Fibroblast of the aortic adventitia (primary cell): ENCODE measurements at places on chromosomes 16 and 17.

- DNase-seq = no peak
These were observed 24.2 kb downstream of the SLC12A3 start for GRCh38 chr16:56889206-56889605.

DNA sequence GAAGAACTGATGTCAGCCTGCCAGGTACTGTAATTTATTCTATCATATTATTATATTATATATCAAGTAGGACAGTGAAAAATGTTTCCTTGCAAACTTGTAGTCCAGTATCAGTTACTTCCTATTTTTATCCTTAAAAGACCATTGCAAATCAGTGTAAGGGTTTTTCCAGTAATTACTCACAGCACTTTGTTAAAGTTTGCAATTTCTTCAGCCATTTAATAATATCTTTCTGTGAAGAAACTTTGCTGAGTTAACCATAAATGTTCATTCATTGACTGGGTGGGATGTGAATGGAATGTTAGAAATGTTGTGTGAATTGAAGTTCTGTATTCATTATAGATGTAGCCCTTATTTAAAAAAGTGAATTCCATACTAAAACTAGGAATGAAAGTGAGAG lies 26.7 kb downstream of the HAPSTR1 start:
- DNase-seq = no peak

DNA sequence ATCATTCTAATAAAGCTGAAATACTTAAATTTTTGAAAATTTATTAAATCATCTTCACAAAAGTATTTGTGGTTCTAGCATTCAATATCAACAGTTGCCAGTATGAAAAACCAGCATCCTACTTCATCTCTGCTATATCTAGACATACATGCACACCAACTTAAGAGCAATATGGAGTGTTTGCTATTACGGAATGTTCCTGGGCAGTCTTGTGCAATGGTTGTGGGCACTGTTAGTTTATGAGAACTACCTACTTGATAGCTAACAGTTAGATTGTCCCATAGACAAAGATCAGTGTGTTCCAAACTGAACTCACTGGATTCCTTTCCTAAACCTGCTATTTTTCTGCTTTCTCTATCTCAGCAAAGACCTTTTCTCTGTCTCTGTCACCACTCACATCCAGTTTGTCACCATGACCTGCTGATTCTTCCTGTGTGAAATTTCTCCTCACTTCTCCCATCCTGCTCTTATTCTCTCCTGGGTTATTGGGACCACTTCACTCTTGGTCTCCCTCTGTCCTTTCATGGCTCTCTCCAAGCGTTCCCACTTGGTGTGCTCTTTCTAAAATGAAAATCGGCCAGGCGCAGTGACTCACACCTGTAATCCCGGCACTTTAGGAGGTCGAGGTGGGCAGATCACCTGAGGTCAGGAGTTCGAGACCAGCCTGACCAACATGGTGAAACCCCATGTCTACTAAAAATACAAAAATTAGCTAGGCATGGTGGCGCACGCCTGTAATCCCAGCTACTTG lies 27.7 kb downstream of the CNTROB start:
- no peak for DNase-seq

- DNase-seq = no peak
These were observed 32.7 kb downstream of the GNA13 start for GRCh38 chr17:65023791-65024190.

- no peak for DNase-seq
These were observed 213.2 kb downstream of the C16orf78 start for GRCh38 chr16:49586466-49587450.

GRCh38 chr17:66975614-66976378 lies 11.3 kb downstream of the CACNG4 start:
- no peak for DNase-seq

GRCh38 chr17:78414178-78415162 lies 36.0 kb downstream of the PGS1 start:
- no peak for DNase-seq

DNA sequence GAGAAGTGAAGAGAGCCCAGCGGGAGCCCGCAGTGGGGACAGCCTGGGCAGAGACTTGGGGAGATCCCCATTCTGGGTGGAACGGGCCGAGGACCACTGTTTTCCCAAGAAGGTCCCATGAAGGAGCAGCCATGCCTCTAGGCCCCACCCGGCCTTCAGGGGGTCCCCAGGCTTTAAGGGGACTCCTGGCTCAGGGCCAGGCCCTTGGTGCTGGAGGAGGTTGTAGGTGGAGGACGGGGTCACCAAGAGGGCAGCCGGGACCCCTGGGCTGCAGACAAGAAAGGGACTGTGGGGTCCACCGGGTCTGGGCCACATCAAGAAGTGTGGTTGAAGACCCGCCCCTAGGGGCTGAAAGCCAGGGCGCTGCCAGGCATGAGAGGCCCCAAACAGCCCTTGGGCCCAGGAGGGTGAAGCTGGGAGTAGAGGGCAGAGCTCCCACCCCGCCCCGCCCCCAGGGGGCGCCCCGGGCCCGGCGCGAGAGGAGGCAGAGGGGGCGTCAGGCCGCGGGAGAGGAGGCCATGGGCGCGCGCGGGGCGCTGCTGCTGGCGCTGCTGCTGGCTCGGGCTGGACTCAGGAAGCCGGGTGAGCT lies at the start of gene PRSS21:
Gene PRSS21 (plus strand): TSS at position 487 of the 589 bp plus-strand sequence. CDS start 32 bp downstream, at position 519.
- DNase-seq = no peak

- no peak for DNase-seq
These were observed 36.7 kb upstream of the NDRG4 start for GRCh38 chr16:58462997-58463941.

DNA sequence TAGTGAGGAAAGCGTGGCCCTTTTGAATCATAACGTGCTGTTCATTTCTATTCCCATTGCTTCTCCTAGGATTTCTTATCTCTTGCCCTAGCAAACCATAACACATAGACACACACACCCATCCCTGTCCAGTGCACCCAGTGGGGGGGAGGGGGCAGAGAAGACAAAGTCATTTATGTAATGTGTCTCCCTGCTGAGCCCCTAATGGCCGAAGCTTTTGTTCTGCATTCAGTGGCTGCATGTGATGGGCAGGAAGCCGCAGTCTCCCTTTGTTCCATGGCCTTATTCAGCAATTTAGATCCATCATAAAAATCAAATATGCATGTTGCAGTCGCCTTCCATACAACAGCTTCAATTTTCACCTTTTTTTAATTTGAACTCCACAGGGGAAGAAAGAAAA lies 325.4 kb downstream of the ZFHX3 start:
- no peak for DNase-seq

DNA sequence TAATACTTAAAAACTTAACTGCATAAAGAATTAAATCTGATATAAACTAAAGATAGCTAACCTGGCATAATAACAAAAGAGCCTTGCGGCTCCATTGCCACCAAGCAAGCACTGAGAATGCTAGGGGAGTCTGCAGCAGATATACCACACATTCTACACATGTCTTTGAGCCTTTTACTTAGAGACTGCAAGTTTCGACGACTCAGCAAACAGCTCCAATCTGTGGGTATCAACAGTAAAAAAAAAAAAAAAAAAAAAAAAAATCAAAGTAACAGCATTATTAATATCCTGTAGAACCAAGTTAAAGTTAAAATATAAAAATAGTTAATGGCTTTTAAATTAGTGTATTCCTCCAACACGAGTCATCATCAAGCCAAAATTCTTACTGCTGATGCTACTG lies 27.8 kb upstream of the INTS2 start:
- DNase-seq = no peak

GRCh38 chr16:3305109-3306068 lies at the start of the genes TIGD7 and ZNF75A:
Gene TIGD7, minus strand, starts transcription at chr16:3305430. Its CDS starts 4,816 bp downstream, at chr16:3300614.
Gene ZNF75A, plus strand, starts transcription at chr16:3305497. Its CDS starts 2,932 bp downstream, at chr16:3308429.
- DNase-seq = peak; percentile 86

DNA sequence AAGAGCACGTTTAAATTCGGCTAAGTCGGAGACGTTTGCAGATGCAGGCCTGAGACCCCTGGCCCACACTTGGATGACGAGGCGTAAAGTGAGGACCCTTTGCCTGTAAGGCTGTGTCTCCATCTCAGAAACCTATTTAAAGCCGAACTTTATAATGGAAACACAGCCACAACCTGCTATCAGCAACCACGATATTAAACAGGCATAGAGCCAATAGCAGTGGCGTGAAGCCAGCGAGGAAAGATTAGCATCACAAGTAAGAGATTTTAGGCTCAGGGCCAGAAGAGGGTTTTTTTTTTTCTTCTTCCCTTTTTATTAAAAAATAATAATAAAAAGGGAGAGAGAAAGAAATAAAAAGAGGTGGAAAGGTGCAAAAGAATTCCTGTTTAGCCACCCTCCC lies 111.3 kb upstream of the NOL11 start:
- DNase-seq = peak; percentile 60

- DNase-seq = no peak
These were observed 580 bp downstream of the TANC2 start for GRCh38 chr17:62966426-62967204.

DNA sequence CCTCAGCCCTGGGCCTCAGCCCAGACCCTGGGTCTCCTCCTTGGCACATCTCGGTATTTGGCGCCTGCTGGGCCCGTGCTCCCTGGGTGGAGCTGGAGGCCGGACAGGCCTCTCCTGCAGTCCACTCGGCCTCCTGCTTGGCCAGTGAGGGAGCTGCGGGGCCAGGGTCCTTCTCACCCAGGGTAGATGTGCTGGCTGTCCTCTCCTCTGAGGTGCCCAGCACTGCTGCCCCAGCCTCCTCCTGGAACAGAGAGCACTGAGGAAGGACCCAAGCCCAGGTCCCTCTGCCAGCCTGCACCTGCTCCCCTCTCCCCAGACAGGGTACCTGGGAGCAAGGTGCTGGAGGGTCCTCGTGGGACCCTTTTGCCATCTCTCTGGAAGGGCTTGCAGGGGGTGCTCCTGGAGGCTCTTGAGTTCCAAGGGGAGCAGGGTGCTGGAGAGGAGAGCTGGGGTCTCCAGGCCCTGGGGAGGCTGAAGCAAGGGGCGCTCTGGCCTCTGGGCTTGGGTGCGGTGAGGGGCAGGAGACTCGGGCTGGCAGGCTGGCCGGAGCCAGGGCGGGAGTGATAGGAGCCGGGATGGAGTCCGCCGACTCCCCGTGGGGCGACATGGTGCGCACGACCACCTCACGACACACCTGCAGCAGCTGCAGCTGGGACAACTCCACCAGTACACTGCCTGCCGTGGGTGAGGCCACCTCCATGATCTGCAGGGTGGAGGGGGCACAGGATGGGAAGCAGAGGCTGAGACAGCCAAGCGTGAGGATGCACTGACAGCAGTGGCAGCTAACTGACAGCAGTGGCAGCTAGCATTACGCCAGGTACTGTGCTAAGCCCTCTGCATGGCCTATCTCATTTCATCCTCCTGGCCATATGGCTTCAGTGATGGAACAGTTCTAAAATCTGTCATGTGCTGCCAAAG lies 17.8 kb downstream of the TSPOAP1 start:
- DNase-seq = no peak

DNA sequence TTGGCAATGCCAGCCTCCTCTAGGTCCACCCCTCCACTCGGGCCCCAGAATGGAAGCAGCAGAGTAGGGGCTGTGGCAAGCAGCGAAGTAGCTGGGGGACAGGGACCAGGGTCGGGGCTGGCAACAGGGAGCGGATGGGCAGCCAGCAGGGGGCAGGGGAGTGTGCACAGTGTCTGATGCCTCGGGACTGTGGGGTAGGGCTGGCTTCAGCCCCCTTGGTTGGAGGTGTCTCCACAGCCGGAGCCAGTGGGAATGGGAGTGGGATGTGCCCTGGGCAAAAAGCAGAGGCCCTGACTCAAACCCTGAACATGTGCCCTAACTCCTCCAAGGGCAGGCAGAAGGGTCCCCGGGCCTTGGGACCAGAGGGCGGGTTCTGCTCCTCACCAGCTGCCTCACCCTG lies 18.5 kb upstream of the ARHGAP27 start:
- DNase-seq = no peak

- DNase-seq = no peak
These were observed 13.2 kb downstream of the C17orf50 start for GRCh38 chr17:35773679-35774425.

- DNase-seq = peak; percentile 99
These were observed 123.7 kb downstream of the METRNL start for GRCh38 chr17:83203073-83203471.

DNA sequence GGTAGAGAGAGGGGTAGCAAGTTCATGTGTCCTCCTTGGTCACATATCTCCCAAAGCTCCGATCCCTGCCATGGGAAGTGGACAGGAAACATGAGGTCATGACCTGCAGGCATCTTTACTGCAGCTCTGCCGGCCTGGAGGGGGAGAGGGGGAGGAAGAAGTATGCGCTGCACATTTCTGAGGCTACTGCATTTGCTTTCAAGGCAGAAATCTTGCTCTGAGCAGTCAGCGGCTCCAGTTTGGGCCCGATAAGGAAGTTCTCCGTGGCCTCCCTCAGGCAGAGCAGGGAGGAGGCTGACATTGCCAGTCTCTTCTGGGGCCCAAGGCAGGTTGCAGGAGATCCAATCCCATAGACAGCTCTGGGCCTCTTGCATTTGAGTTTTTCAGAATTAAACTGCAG lies 1.5 kb upstream of the NHERF1 start:
- no peak for DNase-seq

DNA sequence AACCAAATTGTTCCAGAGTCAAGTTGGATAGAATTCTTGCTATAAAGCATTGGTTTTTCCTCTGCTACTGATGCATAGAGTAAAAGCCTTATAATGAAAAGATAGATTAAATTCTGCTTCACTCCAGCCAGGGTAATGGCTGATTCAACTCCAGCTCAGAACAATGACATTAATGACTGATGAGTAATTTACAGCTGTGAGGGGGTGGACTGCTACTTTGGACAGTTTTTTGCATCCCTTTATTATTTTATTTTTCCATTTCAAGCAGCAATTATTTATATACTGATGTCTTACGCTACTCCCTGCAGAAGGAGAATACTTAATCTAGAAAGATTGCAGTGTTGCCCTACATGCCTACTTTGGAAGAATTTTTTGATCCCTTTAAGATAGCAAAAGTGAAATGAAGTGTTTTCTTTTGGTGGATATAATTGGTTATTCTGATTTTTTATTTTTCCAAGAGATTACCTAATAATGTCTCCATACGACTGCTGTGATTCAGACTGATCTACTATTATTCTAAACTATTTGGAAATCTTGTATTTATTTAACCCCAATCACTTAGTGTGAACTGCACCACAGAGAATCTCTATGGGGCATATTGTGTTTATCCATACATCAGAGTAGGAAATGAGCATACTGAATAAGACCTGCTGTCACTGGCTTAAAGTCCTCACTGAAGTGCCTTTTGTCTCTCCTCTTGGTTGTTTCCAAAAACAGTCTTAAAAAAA lies 149.5 kb downstream of the TRIM37 start:
- DNase-seq = peak; percentile 45

DNA sequence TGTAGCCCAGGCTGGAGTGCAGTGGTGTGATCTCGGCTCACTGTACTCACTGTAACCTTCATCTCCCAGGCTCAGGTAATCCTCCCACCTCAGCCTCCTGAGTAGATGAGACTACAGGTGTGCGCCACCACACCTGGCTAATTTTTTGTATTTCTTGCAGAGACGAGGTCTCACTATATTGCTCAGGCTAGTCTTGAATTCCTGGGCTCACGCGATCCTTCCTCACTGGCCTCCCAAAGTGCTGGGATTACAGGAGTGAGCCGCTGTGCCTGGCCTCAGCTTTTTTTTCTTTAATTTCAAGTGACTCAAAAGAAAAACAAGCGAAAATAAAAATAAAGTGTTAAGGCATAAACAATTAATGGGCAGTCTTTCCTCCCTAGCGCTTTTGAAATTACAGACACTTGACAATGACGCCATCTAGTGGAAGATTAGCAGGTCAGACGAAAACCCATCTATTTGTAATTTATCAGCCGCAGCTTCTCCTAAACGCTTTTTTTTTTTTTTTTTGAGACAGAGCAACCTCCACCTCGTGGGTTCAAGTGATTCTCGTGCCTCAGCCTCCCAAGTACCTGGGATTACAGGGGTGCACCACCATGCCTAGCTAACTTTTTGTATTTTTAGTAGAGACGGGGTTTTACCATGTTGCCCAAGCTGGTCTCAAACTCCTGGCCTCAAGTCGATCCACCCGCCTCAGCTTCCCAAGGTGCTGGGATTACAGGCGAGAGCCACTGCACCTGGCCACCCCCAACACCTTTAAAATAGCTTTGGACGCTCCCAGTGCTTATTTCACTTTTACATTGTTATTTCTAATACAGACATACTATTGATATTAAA lies 28.1 kb upstream of the PECAM1 start:
- DNase-seq = peak; percentile 86
